HCT116 (cell line): ENCODE measurements at places on chromosomes 5 and 9. TPM values are rescaled to one million over a fixed set of nuclear protein-coding genes. Genes with fewer than 3 reads are reported as not detected.

- H3K27ac ChIP-seq = no peak overlapping the region
- no peaks in the 10 kb centered on the region for H3K4me1 ChIP-seq
- H3K27me3 ChIP-seq = no peaks in the 10 kb centered on the region
- no peak for DNase-seq
Observed at GRCh38 chr5:119395080-119395836, 39.4 kb downstream of the TNFAIP8 start.

DNA sequence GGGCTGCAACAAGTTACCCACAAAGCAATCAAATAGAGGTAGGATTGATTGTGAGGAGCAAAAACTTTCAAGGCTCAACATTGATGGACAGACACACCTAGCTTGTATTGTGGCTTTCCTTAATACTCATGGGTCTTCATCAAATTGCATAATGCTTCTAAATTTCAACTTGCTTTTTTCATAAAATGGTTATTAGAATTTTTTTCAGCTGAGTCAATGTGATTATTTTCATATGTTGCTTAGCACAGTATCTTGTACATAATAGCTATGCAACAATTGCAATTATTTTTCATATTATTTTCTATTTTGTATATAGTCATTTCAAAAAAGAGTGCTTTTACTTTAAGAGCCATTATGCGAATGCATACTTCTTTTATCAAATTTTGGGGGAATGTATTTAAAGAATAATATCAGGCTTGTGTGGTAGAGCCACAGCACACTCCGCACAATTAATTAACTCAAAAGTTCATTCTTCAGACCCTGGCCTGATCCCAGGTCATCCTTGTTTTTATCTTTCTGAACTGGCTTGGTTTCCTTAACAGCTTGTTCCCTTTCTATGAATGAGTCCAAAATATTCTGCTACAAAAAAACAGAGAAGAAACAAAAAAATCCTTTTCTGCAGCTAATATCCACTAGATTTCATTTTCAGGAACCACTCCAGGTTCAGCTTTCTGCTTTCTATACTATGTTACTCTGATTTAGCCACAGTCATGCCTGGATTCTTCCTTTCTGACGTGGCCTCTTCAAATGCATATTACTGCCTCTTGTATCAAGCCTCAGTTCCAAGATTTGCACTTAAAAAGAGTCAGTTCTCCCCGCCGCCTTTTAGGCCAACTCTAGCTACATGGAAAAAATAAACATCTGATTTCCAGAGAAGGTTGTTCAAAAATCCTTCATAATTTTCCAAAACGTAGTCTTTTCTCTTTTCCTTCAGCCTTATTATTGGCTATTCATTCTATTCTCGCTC is 45.3 kb upstream of the CDH9 start:
- H3K4me1 ChIP-seq = no peaks in the 10 kb centered on the region
- no peaks in the 10 kb centered on the region for H3K36me3 ChIP-seq
- H3K4me3 ChIP-seq = no peak overlapping the region
- H3K27ac ChIP-seq = no peak overlapping the region
- H3K27me3 ChIP-seq = no peaks in the 10 kb centered on the region
- no peak for DNase-seq

GRCh38 chr5:55063899-55064298 is 38.5 kb upstream of the GZMA start:
- H3K4me1 ChIP-seq = no peaks in the 10 kb centered on the region
- H3K36me3 ChIP-seq = no peaks in the 10 kb centered on the region
- peaks cover 33% of the 10 kb centered on the region; the same call in 1 of the 2 replicates for H3K27me3 ChIP-seq
- no peak overlapping the region for H3K27ac ChIP-seq
- H3K4me3 ChIP-seq = no peak overlapping the region

GRCh38 chr5:56480705-56481427 is 247.7 kb upstream of the ANKRD55 start:
- no peaks in the 10 kb centered on the region for H3K4me1 ChIP-seq
- no peaks in the 10 kb centered on the region for H3K27me3 ChIP-seq
- no peak overlapping the region for H3K4me3 ChIP-seq
- no peaks in the 10 kb centered on the region for H3K36me3 ChIP-seq
- no peak for DNase-seq
- H3K27ac ChIP-seq = no peak overlapping the region

GRCh38 chr9:80066931-80067330 is 495.2 kb downstream of the TLE4 start:
- H3K27me3 ChIP-seq = no peaks in the 10 kb centered on the region
- DNase-seq = no peak
- H3K4me1 ChIP-seq = no peaks in the 10 kb centered on the region
- no peak overlapping the region for H3K4me3 ChIP-seq
- no peak overlapping the region for H3K27ac ChIP-seq

GRCh38 chr9:119009249-119009648 is 360.0 kb downstream of the BRINP1 start:
- H3K4me3 ChIP-seq = no peak overlapping the region
- no peak overlapping the region for H3K27ac ChIP-seq
- H3K4me1 ChIP-seq = no peaks in the 10 kb centered on the region
- no peaks in the 10 kb centered on the region for H3K27me3 ChIP-seq

DNA sequence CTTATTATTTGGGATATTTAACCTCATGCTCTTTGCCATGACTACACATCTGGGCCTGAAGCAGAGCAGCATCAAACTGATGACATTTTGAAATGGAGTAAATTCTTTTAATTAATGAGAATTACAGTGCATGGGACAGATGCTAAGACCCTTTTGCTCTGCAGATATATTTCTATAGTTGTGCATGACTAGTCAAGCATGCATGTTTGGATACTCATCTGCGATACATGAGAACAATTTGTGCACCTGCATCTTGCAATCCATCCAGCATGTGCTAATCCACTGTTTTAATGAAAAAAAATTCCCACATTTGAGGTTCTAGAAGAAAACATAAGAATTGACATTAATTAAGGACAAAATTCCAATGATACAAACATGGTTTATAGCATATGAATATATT is 1047.6 kb upstream of the ACO1 start:
- H3K4me1 ChIP-seq = no peaks in the 10 kb centered on the region
- DNase-seq = no peak
- H3K27ac ChIP-seq = no peak overlapping the region
- no peaks in the 10 kb centered on the region for H3K27me3 ChIP-seq
- H3K36me3 ChIP-seq = no peaks in the 10 kb centered on the region

GRCh38 chr9:81898851-81899250 is 29.4 kb upstream of the SPATA31D4 start:
- H3K36me3 ChIP-seq = no peaks in the 10 kb centered on the region
- DNase-seq = no peak
- H3K27me3 ChIP-seq = no peaks in the 10 kb centered on the region

DNA sequence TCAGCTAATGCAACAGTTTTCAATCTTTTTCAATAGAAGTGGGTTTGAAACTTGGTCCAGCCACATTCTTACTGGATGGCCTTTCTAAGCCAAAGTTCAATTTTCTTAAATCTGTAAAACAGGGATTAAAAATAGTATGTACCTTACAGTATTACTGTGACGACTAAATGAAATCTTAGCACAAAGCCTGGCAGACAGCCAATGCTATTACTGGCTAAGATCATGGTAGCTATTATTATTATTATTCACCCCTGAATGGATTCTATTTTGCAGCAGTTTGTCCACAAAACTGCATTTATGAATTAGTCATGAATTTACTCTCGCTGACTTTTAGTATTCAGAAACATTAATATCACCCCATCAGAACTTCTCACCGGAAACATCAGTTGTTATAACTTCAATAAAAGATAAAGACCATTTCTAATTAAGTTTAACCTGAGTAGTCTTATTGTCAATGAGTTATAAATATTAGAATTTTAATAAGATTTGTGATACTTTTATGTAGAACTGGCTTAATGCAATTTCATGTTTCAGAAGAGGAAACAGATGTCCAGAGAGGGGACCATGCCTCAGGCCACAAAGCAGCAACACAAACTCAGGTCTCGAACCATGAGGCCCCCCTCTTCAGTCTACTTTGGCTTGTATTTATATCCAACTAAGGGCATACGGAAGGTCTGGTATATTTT is 468.2 kb downstream of the ARHGEF28 start:
- no peaks in the 10 kb centered on the region for H3K4me1 ChIP-seq
- no peaks in the 10 kb centered on the region for H3K27me3 ChIP-seq
- H3K36me3 ChIP-seq = no peaks in the 10 kb centered on the region
- no peak overlapping the region for H3K27ac ChIP-seq

GRCh38 chr9:36642817-36643216 is 70.1 kb downstream of the MELK start:
- H3K4me1 ChIP-seq = no peaks in the 10 kb centered on the region
- H3K27me3 ChIP-seq = no peaks in the 10 kb centered on the region
- H3K36me3 ChIP-seq = peaks cover 8% of the 10 kb centered on the region; the same call in 1 of the 2 replicates
- H3K4me3 ChIP-seq = no peak overlapping the region
- DNase-seq = no peak

DNA sequence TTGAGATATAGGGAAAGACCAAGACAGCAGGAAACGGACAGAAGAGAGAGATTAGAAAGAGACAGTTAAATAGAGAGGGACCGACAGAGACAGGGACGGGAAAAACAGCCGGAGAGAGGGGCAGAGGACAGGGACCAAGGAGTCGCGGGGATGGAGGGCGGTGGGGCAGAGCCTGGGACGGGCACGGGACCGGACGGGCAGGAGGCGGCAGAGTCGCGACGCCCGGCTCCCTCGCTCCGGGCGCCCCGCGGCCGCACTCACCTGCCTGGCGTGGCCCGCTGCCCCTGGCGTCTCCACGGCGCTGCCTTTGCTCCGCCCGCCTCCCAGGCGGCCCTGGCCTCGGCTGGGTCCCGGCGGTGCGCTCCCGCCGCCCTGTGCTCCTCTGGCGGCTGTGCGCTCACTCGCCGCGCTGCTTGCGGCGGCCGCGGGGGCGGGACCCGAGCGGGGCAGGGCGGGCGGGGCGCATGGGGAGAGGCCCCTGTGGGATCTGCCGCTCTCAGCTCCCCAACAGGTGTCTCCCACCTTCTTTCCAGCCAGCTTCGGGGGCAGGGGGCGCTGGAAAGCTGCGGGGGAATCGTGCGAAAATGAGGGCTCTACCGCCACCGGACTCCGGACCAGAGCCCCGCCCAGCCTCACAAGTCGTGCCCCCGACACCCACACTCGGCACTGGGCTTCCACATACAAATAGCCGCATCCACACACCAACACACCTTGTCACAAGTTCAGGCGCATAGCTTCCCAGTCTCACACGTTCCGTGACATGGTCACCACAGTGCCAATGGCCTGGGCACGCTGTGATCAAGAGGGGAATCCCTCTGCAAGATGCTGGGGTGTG is at the start of gene ARID3C:
Gene ARID3C, minus strand, starts transcription at position 411 of the 835 bp plus-strand sequence. CDS start 1,052 bp downstream, outside the sequence.
- peaks cover 8% of the 10 kb centered on the region; the same call in 1 of the 2 replicates for H3K27me3 ChIP-seq
- DNase-seq = no peak
- peak within 1 kb of the TSS; percentile 36 for H3K4me3 ChIP-seq

DNA sequence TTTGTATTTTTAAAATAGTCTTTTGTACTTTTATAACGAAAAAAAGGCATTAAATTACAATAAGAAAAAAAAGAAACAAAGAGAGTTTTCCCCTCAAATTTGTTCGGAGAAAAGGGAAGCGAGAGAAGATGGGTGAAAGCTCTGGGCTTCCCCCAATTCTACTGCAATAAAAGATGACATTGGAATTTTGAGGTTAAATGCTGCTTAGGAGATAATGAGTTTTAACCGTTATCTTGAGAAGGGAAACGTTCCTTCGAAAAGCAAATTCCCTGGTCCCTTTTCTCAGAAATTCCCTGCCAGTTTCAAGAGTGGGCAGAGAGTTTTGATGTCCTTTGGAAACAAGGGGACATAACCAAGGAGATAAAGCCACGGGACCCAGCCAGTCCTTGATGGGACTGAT is 18.4 kb upstream of the ERGIC1 start:
- H3K4me1 ChIP-seq = peaks cover 25% of the 10 kb centered on the region
- no peak overlapping the region for H3K27ac ChIP-seq
- no peak overlapping the region for H3K4me3 ChIP-seq
- no peaks in the 10 kb centered on the region for H3K27me3 ChIP-seq
- H3K36me3 ChIP-seq = no peaks in the 10 kb centered on the region
- DNase-seq = no peak

DNA sequence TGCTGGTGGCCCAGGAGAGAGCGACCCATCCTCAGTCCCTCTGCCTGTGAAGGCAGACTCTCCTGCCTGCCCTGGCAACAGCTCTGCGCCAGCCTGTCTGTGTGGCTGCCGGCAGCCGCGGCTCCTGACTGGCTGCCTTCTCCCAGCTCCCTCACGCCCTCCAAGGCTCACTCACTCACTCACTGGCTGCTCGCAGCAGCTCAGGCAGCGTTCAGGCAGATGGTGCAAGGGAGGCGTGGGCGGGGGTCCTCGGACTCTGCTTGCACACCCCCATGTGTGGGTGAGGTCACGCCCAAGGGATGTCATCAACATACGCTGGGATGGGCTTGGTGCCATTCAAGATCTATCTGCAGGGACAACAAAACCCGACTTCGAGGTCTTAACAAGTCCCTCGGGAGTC is 66.7 kb downstream of the DAB2IP start:
- H3K4me3 ChIP-seq = no peak overlapping the region
- H3K4me1 ChIP-seq = peaks cover 26% of the 10 kb centered on the region
- no peak for DNase-seq
- H3K27ac ChIP-seq = no peak overlapping the region
- no peaks in the 10 kb centered on the region for H3K27me3 ChIP-seq
- no peaks in the 10 kb centered on the region for H3K36me3 ChIP-seq

DNA sequence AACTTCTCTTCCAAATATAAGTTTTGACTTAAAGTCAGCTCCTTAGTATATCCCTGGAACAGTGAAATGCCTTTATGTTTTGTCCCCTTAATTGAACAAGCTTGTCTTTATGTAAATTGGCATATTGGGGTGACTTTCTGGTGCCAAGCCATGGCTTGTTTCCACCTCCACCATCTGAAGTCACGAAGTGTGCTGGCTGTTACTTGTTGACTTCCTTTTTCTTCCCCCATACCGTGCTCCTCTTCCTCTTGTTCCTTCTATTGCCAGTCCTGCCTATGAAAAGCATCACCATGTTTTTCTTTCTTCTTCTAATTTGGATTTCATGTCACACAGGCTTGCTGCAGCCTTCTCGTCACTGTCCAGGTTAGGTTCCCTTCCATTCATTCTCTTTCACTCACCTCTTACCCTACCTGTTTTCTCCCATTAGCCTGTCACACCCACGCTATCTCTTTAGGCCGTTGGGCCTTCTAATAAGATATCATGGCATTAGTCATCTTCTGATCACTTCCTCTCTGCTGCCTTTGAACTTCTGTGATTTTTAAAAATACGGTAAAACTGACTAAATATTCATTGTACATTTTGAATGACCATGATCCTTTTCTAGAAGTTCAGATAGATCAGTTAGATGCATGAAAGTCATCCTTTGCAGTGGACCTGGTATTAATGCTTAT is 48.1 kb downstream of the IQGAP2 start:
- DNase-seq = no peak
- no peak overlapping the region for H3K27ac ChIP-seq
- no peak overlapping the region for H3K4me3 ChIP-seq
- no peaks in the 10 kb centered on the region for H3K4me1 ChIP-seq
- H3K27me3 ChIP-seq = peaks cover 6% of the 10 kb centered on the region; the same call in 1 of the 2 replicates

NEUROG1 gene
- total RNA-seq = not detected

CRB2 gene
- total RNA-seq = 0.07 TPM

NADK2 gene
- 21.2 TPM for total RNA-seq

SPATA31E1 gene
- not detected for total RNA-seq

ACTBL2 gene
- 0.07 TPM for total RNA-seq
